Mucosa of descending colon (tissue), 3 donors: ENCODE measurements at places on chromosomes 1 and 21. TPM values are rescaled to one million over a fixed set of nuclear protein-coding genes. Genes with fewer than 3 reads are reported as not detected.

GRCh38 chr1:57824535-57824934 lies 400.7 kb upstream of the DAB1 start:
- no peak for DNase-seq

- no peak for DNase-seq
Measured at GRCh38 chr1:3101124-3101939, 32.3 kb downstream of the PRDM16 start.

DNA sequence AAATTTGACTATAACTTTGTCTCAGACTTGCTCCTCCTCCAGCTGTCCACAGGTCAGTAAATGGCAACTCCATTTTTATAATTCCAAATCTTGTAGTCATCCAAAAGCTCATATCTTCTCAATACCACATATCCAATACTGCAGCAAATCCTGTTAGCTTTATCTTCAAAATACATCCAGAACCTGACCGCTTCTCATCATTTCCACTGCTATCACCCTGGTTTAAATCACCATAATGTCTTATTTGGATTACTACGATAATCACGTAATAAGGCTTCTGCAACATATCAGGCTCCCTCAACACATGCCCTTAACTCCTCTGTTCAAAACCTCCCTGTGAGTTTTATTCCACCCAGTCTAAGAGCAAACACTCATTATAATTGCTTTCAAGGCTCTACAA lies 34.5 kb downstream of the ERO1B start:
- DNase-seq = no peak

DNA sequence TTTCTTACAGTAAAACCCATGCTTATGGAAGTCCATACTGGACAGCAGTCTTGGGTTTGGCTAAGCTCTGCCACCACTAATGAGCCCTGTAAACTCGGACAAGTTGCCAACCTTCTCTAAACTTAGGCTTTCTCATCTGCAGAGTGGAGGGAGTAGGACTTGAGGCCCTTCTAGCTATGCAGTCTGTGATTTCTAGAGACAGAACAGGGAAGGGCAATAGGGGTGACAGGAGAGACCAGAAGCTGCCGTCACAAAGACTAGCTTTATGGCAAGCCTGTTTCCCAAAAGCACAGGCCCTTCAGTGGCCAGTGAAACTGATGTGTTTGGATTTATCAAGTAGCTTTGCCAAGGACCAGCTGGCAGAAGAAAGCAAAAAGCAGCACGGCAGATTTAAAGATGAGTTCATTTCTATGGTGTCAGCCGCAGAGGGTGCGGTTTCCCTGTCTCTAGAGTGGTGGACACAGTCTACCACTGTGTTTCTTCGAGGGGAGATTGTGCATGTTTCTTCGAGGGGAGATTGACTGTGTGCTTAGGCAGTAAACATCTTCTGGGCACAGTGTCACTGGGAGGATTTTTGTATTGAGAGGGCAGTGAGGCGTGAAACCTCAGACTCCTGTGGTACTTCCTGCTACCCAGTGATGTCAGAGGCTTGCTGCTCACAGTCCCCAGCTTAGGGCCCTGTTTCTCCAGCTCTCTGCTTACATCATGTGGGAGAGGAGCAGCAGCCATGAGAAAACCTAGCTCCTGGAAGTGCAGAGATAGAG lies 119.0 kb downstream of the ROR1 start:
- DNase-seq = no peak

ANGPTL1 gene
- total RNA-seq = 98.1 TPM

SLC2A5 gene
- 34.5 TPM for total RNA-seq
